ENCODE measurements at places on chromosomes 13 and 19.

DNA sequence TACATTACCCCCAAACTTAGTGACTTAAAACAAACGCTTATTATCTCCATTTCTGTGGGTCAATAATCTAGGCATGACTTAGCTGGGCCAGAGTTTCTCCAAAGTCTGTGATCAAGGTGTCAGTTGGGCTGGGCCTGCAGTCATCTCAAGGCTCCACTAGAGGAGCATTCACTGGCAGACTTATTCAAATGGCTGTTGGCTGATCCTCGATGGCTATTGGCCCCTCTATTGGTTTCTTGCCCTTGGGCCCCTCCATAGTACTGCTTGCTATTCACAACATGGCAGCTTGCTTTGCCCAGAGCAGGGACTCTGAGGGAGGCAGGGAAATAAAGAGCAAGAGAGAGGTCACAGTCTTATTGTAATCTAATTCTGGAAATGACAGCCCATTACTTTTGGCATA, 57.6 kb downstream of the RCBTB2 start:
- DNase-seq, result no peak

GRCh38 chr13:38566519-38566918, 120.4 kb upstream of the FREM2 start:
- no peak for DNase-seq

GRCh38 chr13:23859455-23859854, 29.7 kb downstream of the MIPEP start:
- DNase-seq, result no peak

- peak; percentile 98 for DNase-seq
Observed at GRCh38 chr19:41225238-41226052, 6.4 kb downstream of the AXL start.

GRCh38 chr19:47663435-47663910, 49.7 kb upstream of the EHD2 start:
- DNase-seq, result peak; percentile 95

Measured in iris pigment epithelial cell (primary cell).